Activated CD4-positive, alpha-beta memory T cell treated with anti-CD3 and anti-CD28 coated beads, Interleukin-2, amount 10 ng/mL, durations not matched to agents 7 days and 5 days (primary cell): ENCODE measurements at places on chromosomes 4 and X. TPM values are rescaled to one million over a fixed set of nuclear protein-coding genes. Genes with fewer than 3 reads are reported as not detected.

DNA sequence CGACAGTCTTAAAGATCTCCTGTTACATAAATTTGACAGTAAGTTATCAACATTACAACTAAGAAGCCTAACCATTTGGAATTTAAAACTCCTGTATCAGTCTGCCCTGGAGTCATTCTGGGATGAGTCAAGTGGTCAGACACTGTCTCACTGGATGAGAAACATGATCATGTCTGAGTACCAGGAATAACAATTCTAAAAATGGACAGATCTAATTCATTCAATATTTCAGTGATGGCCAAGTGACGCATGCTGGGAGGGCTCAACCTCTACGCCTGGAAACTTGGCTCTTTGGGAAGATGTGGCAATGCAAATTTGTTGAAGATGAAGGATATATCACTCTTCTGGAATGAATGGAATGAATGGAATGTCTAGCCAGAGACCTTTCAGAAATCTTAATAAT lies 1427.2 kb downstream of the STIM2 start:
- no peaks in the 10 kb centered on the region for H3K36me3 ChIP-seq
- DNase-seq = no peak
- H3K27me3 ChIP-seq = no peaks in the 10 kb centered on the region
- H3K27ac ChIP-seq = no peak overlapping the region
- no peak overlapping the region for H3K4me3 ChIP-seq

GRCh38 chrX:34332334-34332733 lies 200.2 kb upstream of the FAM47A start:
- no peaks in the 10 kb centered on the region for H3K4me1 ChIP-seq
- H3K36me3 ChIP-seq = no peaks in the 10 kb centered on the region
- no peak overlapping the region for H3K4me3 ChIP-seq
- no peak overlapping the region for H3K27ac ChIP-seq

DNA sequence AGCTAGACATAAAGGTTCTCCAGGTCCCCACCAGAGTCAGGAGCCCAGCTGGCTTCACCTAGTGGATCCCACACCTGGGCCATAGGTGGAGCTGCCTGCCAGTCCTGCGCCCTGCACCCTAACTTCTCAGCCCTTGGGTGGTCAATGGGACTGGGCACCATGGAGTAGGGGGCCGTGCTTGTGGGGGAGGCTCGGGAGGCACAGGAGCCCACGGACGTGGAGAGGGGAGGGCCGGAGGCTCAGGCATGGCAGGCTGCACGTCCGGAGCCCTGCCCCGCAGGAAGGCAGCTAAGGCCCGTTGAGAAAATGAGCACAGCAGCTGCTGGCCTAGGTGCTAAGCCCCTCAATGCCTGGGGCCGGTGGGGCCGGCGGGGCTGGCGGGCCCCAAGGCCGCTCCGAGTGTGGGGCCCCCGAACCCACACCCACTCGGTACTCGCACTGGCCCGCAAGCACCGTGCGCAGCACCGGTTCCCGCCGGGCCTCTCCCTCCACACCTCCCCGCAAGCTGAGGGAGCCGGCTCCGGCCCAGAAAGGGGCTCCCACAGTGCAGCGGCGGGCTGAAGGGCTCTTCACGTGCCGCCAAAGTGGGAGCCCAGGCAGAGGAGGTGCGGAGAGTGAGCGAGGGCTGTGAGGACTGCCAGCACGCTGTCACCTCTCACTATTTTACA lies 291.1 kb downstream of the KLHL4 start:
- no peaks in the 10 kb centered on the region for H3K36me3 ChIP-seq
- H3K4me1 ChIP-seq = no peaks in the 10 kb centered on the region
- no peak for DNase-seq
- H3K27me3 ChIP-seq = no peaks in the 10 kb centered on the region

Gene MAP9
- total RNA-seq = 2.7 TPM

DNA sequence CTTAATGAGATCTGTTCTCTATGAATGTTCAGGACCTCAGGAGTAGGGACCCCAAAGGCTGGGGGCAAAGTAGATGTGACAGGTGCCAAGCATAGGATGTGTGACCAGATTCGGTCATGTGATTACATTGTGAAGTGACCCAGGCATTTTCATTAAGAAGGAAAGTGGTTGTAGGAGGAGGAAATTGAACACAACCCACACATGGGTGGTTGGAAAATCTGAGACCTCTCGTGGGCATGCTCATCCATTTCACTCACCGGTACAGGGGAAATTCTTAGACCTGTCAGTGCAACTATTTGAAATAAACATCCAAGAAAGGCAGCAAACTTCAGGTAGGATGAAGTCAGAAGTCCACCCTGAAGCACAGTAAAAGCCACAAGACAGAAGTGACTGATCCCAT lies 43.5 kb upstream of the CD99 start:
- H3K4me1 ChIP-seq = no peaks in the 10 kb centered on the region
- no peak overlapping the region for H3K27ac ChIP-seq
- no peak for DNase-seq

GRCh38 chr4:165605811-165606210 lies 227.0 kb downstream of the CPE start:
- DNase-seq = no peak
- H3K4me3 ChIP-seq = no peak overlapping the region
- H3K27me3 ChIP-seq = no peaks in the 10 kb centered on the region
- H3K4me1 ChIP-seq = peaks cover 4% of the 10 kb centered on the region

GRCh38 chr4:11440481-11441193 lies 11.9 kb upstream of the HS3ST1 start:
- no peaks in the 10 kb centered on the region for H3K4me1 ChIP-seq
- H3K27ac ChIP-seq = no peak overlapping the region
- no peak overlapping the region for H3K4me3 ChIP-seq

DNA sequence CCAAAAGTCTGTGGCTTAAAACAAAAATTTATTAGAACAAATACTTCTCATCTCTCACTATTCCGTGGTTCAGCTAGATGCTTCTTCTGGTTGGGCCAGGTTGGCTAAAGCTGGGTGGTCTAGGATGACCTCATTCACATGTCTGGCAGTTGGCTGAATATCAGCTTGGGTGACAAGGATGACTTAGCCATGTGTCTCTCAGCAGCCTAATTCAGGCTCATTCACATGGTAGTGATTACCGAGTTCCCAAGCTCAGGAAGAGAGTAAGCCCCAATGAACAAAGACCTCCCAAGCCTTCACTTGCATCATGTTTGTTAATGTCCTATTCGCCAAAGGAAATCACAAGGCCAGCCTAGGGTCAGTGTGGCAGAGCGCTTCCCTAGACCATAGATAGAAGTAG lies 119.4 kb downstream of the FANCB start:
- no peaks in the 10 kb centered on the region for H3K4me1 ChIP-seq
- H3K4me3 ChIP-seq = no peak overlapping the region
- H3K36me3 ChIP-seq = no peaks in the 10 kb centered on the region
- DNase-seq = no peak
- H3K27ac ChIP-seq = no peak overlapping the region
